ENCODE measurements at places on chromosomes 7 and 10.

DNA sequence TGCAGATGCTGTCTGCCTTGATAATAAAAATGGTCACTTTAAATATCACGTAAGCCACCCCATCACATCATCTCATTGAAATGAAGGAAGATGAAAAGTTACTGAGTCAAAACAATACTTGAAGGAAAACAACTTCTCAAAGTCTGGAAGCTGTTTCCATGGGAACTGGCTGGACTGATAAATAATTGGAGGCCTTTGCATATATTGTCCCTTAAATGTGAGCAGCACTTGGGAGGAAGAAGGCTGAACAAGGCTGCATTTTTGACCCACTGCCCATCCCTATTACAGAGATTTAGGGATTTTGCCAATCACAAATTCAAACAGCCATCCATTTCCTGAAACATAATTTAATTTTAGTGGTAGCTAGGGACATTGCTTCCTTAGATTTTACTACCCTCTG lies 18.2 kb upstream of the MAGI2 start:
- no peak for DNase-seq

- no peak for DNase-seq
Observed at GRCh38 chr7:139396323-139396951, 36.7 kb downstream of the LUC7L2 start.

- peak; percentile 34 for DNase-seq
Observed at GRCh38 chr7:107501593-107501992, 31.7 kb downstream of the GPR22 start.

GRCh38 chr7:109127145-109127544 lies 557.5 kb downstream of the DNAJB9 start:
- no peak for DNase-seq

- DNase-seq = no peak
Observed at GRCh38 chr10:58967551-58968388, 208.7 kb upstream of the PHYHIPL start.

DNA sequence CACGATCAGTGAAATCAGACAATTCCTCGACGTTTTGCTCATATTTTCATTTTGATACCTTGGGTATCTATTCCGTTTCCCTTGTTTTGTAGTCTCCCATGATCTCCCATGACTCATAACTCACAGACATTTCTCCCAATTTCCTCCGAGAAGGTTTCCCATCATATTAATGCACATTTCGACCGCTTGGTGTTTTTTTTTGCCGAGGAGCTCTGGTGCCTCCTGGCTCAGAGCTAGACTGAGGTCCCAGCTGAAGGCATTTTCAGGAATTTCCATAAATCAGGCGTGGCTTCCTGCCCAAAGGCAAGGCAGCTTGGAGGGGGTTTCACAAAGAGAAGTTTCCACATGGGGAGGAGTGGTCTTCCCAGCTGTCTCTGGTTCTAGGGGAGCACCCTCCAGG lies 148.2 kb upstream of the TNS3 start:
- no peak for DNase-seq

GRCh38 chr7:99623702-99624447 lies 7.1 kb downstream of the ZSCAN25 start:
- peak; percentile 14 for DNase-seq

GRCh38 chr10:101092881-101093354 lies 31.1 kb downstream of the KAZALD1 start:
- DNase-seq = no peak

GRCh38 chr10:123948030-123948823 lies 56.6 kb upstream of the CPXM2 start:
- no peak for DNase-seq

- no peak for DNase-seq
Observed at GRCh38 chr7:511476-512145, 8.0 kb downstream of the PDGFA start.

DNA sequence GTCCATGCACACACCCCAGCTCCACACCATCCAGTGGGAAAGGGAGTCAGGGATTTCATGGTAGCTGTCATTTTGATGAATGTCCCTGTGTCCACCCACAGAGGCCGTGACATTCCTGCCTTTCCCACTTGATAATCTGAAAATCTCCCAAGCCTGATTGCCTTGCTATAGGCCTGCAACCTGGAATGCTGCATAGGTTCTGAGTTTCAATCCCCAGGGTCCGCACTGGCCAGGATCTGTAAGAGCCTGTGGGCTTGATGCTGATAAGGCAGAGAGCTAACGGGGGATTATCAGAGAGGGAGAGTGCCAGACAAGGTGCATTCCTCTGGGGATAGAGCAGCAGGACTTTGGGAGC lies 57.5 kb downstream of the RBM20 start:
- DNase-seq = no peak

DNA sequence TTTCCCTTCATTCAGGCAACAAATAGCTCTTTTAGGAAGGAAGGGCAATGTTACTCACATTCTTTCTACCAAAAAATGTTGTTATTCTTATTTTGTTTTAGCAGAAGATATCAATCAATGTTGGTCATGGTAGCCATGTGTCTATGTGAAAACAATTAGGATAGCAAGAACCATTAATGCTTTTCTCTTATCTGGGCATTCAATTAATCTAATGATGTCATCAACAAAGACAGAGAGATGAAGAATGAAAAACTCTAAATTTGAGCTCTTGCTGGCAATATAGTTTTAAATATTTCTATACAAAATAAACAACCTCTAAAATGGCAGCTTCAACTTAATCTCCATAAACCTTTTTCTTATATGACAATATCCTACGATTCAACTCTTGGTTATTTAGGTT lies 353.7 kb upstream of the ANKRD30A start:
- DNase-seq = no peak

DNA sequence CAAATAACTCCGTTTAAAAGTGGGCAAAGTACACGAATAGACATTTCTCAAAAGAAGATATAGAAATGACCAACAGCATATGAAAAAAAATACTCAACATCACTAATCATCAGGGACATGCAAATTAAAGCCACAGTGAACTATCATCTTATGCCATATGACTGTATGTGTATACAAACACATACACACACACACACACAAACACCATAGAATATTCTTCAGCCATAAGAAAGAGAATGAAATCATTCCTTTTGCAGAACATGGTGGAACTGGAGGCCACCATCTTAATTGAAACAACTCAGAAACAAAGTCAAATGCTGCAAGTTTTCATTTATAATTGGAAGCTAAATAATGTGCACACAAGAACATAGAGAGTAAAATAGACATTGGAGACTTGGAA lies 1019.4 kb downstream of the KCNMA1 start:
- DNase-seq = no peak

GRCh38 chr10:9311702-9312499 lies 1257.4 kb downstream of the GATA3 start:
- no peak for DNase-seq

Data from CD4-positive, alpha-beta T cell treated with Interleukin-17A for 1 hour (primary cell).